ENCODE measurements at places on chromosomes 7 and 10.

- DNase-seq, result no peak
Observed at GRCh38 chr7:2018569-2019460, 213.9 kb downstream of the MAD1L1 start.

DNA sequence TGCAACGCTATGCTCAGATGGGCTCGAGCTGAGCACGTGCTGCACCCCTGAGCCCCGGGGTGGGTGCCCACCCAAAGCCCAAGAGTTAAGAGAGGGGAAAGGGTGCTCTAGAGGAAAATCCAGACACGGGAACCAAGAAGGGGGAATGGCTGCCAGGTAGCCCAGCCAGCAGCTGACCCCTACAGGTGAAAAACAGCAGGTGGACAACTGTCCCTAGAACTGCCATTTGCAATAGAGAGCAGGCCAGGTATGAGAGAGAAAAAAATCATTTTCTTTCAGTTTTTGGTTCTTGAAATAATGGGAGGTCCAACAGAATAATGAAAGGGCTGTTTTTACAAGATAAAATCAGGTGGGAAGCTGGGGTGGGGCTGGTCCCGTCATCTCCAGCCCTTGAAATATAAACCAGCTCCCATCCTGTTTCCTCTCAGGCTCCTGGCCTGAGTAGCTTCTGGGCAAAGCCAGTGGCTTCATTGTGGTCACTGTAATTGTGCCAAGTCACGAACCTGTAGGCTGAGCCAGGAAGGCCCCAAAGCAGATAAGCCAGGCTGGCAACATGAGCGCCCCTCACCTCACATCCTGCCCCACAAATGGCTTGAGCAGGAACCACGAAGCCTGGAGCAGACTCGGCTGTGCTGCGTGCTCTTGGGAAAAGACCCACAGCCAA lies 257.8 kb downstream of the SNX10 start:
- DNase-seq, result no peak

DNA sequence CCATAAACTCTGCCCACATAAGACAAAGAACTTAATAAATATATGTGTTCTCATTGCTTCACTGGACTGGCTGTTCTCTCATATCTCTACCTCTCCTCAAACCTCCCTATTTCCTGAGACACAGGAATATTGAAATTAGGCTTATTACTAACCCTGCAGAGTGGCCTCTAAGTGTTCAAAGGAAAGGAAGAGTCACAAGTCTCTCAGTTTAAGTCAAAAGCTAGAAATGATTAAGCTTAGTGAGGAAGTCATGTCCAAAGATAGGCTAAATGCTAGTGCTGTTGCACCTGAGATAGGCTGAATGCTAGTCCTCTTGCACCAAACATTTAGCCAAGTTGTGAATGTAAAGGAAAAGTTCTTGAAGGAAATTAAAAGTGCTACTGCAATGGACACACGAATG lies 41.1 kb downstream of the GNAI1 start:
- DNase-seq, result no peak

DNA sequence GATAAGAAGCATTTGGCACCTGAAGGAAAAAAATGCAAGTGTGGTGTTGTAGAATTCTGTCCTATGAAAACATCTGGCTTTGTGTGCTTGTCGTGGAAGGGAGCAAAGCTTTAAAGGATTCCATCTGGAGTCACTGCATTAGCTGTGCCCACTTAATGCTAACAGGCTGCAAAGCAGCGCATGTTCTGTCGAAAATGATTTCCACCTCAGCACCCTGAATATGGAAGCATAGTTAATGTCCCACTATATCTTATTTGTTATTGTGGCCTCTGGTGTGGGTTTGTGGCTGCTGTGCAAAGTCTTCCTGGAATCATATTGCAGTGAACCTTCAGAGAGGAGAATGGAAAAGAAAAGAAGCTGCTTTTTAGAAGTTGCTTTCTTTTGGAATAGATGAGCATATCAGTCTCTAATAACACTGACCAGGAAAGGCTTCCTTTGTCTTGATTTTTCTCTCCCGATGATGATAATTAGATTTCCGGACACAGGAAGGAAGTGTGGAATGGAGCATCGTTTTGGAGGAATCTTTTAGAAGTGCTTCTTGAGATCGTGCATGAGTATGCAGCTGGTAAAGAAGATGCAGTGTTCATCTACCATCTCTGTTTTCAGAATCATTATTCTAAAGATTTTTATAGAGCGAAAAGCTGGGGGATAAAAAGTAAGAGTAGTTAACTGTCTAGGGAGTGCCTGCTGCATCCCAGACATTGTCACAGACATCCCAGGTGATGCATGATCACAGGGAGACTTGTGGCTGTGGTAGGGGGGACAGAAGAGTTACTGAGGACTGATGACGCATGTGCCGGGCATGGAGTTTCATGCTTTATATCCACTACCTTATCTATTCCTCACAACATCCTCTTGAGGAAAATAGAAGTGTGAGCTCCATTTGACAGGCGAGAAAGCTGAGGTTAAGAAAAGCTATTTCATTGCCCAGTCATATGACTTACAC lies 54.6 kb downstream of the TEX36 start:
- no peak for DNase-seq

GRCh38 chr7:65216469-65216868 lies 157.2 kb upstream of the ZNF92 start:
- no peak for DNase-seq

GRCh38 chr10:58973235-58973595 lies 203.2 kb upstream of the PHYHIPL start:
- DNase-seq, result no peak

GRCh38 chr7:108049962-108050361 lies 47.0 kb upstream of the LAMB1 start:
- no peak for DNase-seq

DNA sequence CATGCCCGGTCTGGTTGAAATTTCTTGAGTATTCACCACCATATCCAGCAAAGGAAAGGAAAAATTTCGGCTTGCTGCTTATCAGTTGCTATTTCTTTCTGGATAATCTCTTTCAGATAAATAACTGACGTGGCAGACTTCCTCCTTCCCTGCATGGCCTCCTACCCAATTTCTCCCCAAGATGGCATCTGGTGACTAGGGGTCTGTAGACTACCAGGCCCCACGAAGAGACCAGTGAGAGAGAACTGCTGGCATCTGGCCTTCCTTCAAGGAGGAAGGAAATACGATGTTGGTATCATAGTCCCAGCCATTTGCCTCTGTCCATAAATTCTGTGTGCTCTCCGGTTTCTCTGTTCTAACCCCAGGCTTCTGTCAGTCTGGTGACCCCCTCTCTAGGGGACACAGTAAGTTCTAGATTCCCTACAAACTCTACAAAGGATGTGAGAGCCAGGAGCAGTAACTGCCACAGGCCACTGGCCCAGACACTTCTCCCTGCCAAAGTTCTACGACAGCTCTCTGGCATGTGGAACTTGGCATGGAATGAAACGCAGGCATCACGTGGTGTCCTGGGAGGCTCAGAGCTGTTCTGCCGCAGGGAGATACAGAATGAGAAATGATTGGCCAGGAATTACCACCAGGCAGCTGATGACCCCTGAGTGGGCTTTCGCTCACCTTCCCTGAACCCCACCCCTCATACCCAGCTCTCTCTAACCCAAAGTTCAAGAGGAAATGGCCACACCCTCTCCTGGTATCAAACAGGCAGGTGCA lies 30.0 kb upstream of the MSRB2 start:
- no peak for DNase-seq

GRCh38 chr10:98258683-98259454 lies 9.1 kb downstream of the LOXL4 start:
- DNase-seq, result no peak

DNA sequence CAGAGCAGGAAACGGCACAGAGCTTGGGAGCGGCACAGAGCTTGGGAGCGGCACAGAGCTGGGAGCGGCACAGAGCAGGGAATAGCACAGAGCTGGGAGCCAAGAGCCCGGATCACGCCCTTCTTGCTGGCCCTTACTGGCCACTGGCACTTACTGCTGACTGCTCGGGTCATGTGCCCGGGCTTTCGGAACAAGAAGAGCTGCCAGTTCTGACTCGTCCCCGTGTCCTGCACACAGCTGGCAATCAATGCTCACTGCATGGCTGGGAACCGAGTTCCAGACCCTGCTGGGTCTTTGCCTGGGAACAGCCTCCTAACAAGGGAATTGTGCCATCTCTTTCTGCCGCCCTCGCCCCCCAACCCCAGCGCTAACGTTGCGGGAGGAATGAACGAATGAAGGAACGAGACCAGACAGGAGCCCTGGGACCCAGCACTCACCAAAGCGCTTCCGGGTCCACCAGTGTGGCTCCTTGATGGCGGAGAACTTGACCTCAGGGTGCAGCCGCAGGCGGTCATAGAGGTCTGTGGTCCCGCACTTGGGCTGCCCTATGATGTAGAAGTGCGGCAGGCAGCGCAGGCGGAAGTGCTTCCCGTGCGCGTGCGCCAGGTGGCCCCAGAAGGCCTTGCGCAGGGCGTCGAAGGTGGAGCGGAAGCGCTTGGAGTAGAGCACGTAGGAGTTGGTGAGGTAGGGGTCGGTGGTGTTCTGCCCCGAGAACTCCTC lies 49.1 kb downstream of the CHST15 start:
- DNase-seq, result no peak

DNA sequence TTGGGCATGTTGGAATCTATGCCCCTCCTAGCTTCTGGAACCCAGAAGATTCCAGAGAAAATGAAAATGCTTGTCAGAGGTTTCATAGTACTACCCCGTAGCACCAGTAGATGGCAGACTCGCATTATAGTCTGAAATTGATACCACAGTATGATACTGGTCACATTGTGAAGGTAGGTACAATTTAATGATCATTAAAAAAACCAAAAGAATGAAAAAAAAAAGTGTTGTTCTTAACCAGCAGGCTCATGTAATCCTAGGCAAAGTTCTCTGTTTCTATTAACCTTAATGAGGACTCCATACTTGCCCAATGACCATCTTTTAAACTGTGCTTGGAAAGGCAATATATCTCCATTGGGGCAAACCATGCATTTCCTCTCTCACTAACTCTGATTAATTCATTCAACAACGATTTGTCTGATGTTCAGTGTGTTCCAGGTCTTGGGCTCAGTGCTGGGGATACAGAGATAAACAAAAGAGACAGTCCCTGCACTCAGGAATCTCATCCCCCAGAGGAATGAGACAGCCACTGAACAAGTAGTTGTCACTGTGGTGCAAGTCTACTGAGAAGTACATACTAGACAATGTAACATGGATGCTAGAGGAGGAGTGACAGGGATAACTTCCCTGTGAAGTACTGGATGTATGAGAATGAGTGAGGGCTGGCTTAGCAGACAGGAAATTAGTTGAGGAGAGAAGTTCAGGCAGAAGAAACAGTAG lies 223.5 kb upstream of the PHYHIPL start:
- DNase-seq, result no peak

GRCh38 chr10:76358743-76359395 lies 927.4 kb downstream of the LRMDA start:
- no peak for DNase-seq

DNA sequence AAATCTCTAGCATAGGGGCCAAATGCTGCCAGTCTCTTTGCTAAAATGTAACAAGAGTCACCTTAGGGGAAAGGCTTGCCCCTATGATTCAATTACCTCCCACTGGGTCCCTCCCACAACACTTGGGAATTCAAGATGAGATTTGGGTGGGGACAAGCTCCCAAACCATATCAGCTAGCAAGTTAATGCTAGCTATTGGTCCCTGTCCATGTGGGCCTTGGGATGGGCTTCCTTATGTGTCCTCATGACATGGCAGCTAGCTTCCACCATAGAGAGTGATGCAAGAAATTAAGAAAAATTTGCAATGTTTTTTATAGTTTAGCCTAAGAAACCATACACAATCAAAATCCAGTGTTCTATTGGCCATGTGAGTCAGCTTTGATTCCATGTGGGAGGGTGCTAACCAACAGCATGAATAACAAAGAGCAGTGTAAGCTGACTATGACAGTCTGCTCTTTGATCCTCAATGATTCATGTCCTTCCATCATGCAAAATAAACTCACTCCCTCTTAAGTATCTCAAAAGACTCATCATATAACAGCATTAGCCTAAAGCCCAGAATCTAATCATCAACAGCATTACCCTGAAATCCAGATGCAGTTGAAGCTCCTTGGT lies 21.7 kb upstream of the ZNF365 start:
- DNase-seq, result no peak

Measured in esophagus squamous epithelium (tissue), 5 donors.